ENCODE measurements at places on chromosomes 12 and 14.

GRCh38 chr14:30129807-30130206 lies 202.2 kb upstream of the PRKD1 start:
- DNase-seq: no peak
- H3K36me3 ChIP-seq: no peaks in the 10 kb centered on the region
- H3K4me1 ChIP-seq: no peaks in the 10 kb centered on the region
- H3K4me3 ChIP-seq: no peak overlapping the region
- H3K27me3 ChIP-seq: no peaks in the 10 kb centered on the region

DNA sequence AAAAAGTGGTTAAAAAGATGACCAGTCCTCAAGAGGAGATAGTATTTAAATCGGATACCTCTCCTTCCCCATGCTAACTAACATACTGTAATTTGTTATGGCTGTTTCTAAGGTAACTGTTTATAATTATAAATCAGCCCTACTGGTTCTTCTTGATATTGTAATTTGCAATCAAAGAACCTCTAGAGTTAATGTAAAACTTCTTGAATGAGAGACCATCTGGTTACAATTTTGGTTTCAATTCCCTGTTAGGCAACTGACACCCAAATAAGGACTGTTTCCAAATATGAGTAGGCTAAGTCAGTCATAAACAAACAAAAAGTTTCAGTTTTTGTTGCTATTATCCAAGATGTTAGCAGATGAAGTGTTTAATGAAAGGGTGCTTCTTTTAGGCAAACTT lies 120.2 kb upstream of the DNM1L start:
- no peaks in the 10 kb centered on the region for H3K27me3 ChIP-seq
- DNase-seq: no peak
- H3K36me3 ChIP-seq: no peaks in the 10 kb centered on the region
- H3K4me3 ChIP-seq: no peak overlapping the region

DNA sequence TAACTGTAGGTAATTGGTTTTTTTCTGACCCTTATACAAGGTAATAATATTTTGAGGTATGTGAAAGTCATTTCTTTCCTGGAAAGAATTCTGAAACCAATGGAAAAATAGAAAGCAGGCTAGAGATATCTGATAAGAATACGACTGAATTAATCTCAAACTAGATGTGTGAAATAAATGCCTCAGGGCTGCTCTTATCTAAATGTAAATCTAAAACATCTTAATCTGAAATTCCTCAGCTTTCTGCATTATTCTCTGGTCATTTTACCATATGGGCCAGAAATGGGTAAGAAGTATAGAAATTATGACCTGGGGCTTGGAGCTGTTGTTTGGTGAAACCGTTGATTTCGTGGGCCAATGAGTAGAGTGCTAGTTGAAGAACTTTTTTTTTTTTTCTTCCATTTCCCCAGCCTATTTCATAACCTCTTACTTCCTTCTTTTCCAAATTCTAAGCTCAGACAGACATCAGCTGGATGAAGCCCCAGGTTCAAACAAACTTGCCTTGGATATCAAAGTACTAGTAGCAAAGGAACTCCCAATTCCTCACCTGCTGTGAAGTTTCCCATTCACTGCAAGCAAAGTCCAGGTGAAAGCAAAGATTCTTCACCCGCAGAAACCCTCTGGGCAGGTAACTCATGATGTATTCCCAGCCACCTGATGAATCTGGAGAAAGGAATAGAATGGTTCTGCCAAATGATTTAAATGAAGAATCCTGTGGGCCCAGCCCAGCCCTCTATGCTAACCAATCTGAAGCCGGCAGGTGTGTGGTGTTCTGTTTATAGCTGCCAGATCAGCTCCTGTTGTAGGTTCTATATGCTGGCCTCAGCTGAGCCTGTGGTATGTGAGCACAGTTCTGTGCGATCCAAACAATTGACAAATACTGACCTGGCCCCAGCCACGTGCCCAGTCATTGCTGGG lies 9.7 kb upstream of the FOS start:
- H3K36me3 ChIP-seq: no peaks in the 10 kb centered on the region
- H3K4me3 ChIP-seq: no peak overlapping the region
- H3K4me1 ChIP-seq: peaks cover 3% of the 10 kb centered on the region

DNA sequence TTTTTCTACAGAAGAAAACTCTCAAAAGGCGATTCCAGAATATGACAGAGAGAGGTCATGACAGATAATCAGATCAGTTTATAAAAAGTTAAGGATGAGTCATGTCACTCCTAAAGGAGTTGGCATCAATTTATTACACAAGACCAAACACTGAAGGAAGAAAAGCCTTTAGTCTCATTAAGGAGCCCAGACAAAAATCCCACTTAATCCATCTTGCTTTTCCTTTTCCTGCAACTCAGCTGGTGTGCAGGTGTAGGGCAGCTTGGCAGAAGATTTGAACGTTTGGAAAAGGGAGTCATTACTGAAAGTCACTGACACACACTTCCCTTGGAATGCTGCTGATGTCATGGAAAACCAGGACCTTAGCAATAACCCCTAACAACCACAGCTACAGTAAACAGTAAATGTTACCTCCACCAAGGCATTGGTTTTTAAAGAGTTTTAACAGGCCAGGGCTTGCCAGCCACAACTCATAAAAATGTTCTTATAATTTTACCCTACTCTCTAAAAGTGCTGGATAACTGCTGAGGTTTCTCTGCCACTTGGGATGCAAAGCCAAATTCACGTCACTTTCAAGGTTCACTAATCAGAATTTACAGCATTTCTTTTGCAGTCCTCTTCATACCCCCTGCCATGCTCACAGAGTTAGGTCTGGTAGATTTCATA lies 320.6 kb downstream of the RAD51B start:
- H3K27me3 ChIP-seq: no peaks in the 10 kb centered on the region
- no peak for DNase-seq
- peaks cover 60% of the 10 kb centered on the region for H3K4me1 ChIP-seq

DNA sequence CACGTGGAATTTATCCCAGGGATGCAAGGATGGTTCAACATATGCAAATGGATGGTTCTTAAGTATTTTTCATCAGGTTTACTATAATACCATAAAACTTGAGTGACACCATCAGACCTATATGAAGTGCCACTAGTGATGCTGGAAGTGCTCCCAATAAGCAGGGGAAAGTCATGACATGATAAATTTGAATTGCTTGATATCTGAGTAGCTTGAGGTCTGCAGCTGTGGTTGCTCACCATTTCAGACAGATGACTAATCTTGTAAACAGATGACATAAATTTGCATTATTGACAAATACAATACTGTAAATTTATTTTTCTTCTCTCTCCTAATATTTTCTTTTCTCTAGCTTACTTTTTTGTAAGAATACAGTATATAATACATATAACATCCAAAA lies 13.7 kb upstream of the PRPF39 start:
- no peaks in the 10 kb centered on the region for H3K27me3 ChIP-seq
- no peaks in the 10 kb centered on the region for H3K4me1 ChIP-seq
- H3K4me3 ChIP-seq: no peak overlapping the region
- DNase-seq: no peak

DNA sequence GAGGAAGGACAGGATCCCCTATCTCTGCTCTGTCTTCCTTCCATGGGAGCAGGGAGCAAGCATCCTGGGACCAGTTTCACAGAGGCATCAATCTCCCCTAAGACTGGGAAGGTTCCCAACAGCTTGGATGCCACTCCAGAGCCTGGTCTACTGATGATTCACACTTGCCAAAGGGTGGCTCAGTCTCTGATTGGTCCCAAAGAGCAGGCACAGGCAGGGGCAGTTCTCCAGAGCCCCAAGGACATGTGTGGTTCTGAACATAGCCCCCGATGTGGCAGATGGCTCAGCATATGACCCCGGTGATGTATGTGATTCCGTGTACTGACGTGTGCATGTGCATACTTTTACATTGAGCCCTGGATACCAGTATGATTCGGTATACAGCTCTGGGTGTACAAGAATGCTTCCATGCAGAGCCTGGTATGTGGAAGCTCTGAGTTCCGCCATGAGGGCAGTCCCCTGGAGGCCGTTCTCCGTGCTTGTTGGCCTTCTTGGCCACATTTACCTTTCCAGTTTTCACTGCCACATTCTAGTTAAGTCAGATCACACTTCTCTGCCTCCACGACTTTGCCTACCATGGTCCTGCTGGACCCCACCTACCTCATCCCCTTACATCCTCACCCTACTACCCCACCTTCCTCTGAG lies 21.2 kb downstream of the ITGA7 start:
- H3K27me3 ChIP-seq: no peaks in the 10 kb centered on the region
- no peaks in the 10 kb centered on the region for H3K36me3 ChIP-seq
- no peak overlapping the region for H3K27ac ChIP-seq
- H3K4me1 ChIP-seq: no peaks in the 10 kb centered on the region
- no peak overlapping the region for H3K4me3 ChIP-seq

- DNase-seq: no peak
- H3K36me3 ChIP-seq: no peaks in the 10 kb centered on the region
- H3K27me3 ChIP-seq: no peaks in the 10 kb centered on the region
- H3K4me3 ChIP-seq: no peak overlapping the region
- H3K4me1 ChIP-seq: no peaks in the 10 kb centered on the region
These were observed 192.3 kb downstream of the C12orf42 start for GRCh38 chr12:103303484-103303883.

DNA sequence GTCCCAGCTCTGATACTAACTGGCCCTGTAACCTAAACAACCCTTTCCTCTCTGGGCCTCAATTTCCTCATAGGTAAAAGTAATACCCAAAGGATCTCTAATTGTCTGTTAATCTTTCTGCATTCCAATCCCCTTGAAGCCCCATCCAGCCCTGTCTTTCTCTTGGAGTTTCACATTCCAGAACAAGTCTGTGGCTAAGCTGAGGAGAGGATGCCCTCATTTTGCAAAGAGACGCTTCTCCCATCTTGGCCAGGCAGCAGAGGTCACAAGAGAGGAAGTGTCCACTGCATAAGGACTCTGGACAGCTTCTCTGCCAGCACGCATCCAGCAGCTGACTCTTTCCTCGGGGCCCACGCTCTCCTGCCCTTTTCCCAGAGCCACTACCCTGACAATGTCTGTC lies 263.4 kb upstream of the FKBP4 start:
- no peaks in the 10 kb centered on the region for H3K27me3 ChIP-seq
- no peak overlapping the region for H3K27ac ChIP-seq
- no peak for DNase-seq
- H3K36me3 ChIP-seq: no peaks in the 10 kb centered on the region
- no peak overlapping the region for H3K4me3 ChIP-seq
- H3K4me1 ChIP-seq: no peaks in the 10 kb centered on the region

- no peak overlapping the region for H3K27ac ChIP-seq
- no peak for DNase-seq
- H3K27me3 ChIP-seq: no peaks in the 10 kb centered on the region
- no peak overlapping the region for H3K4me3 ChIP-seq
These were observed 4.7 kb upstream of the TUBA1C start for GRCh38 chr12:49260166-49260565.

DNA sequence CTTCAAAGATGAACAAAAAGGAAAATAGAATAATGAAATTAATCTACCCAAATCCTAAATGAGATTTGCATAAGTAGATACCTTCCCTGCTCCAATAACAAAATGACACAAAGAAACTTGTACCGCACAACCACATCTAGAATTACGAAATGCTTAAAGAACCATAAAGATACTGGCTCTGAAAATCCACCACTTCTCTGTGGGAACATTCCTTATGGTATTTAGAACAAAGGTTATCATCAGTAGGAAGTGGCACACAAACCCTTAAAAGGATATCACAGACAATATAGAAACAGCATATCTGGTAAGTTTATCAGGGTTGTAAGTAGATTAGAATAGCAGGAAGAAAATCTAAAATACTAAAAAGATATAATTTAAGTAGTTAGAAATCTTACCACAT lies 11.6 kb downstream of the IAPP start:
- no peaks in the 10 kb centered on the region for H3K4me1 ChIP-seq
- no peaks in the 10 kb centered on the region for H3K27me3 ChIP-seq
- H3K27ac ChIP-seq: no peak overlapping the region
- no peak for DNase-seq
- H3K4me3 ChIP-seq: no peak overlapping the region
